Thyroid gland (tissue), 4 donors: ENCODE measurements at places on chromosomes 2 and 18.

- no peak for DNase-seq
These were observed at the start of gene MYO7B for GRCh38 chr2:127535422-127535901. Gene MYO7B, plus strand, starts transcription at chr2:127535683. Its CDS starts 24,040 bp downstream, at chr2:127559723.

DNA sequence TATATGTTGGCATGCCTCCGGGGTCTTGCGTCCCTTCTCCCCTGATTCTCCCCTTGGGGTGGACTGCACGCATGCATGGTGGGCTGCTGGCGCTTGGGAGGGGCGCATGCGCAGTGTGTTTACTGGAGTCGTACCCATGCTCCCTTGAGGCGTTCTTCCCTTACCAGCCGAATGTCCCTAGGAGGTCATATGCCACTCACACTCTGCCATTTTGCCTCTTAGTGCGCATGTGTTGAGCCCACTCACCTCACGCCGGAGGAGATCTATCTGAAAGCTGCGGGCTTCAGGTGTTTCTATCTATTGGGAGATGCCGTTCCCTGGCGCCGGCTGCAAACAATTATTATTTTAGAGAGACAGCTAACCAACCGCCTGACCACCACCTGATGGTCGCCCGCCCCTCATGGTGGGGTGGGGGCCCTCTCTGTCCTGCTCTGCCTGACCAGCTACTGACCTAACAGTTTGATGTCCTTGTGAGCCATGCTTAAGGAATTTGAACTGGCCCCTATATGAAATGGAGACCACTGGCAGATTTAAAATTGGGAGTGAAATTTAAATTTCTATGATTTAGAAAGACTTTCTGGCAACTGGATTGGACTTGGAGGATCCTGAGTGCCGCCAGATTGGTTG lies 179.6 kb downstream of the RNF144A start:
- DNase-seq: peak; percentile 13

DNA sequence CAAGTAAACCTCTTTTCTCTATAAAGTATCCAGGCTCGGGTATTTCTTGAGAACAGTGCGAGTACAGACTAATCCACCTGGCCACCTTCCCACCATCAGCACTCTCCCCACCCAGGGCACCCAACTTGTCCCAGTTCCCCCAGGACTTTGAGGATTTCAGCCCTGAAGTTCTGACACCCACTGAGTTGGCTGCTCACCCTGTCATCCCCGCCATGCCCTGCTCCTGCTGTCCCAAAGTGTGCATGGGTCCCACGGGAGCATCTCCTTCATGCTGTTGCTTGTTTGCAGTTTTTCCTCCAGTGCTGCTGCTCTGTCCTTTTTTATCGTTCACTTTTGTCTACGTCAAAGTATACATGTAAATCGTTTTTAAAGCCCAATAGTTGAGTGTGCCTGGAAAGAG lies 273.9 kb downstream of the PHLPP1 start:
- DNase-seq: no peak

- no peak for DNase-seq
These were observed 3.7 kb upstream of the HTR2B start for GRCh38 chr2:231128541-231128940.

- DNase-seq: no peak
These were observed 9.9 kb downstream of the RETSAT start for GRCh38 chr2:85344356-85344954.

DNA sequence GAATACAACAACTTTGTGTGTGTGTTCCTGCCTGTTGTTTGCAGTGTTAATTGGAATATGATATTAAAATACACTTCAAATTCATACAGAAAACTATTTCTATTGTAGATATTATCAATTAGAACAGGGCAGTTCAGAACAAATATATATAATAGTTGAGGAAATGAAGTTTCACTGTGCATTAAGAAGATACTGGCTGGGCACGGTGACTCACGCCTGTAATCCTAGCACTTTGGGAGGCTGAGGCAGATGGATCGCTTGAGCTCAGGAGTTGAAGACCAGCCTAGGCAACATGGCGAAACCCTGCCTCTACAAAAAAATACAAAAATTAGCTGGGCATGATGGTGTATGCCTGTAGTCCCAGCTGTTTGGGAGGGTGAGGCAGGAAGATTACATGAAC lies 79.3 kb downstream of the ASAP2 start:
- DNase-seq: no peak

GRCh38 chr2:11581797-11582611 lies 48.2 kb downstream of the GREB1 start:
- no peak for DNase-seq

- peak; percentile 17 for DNase-seq
These were observed at the start of gene CBLN2 for GRCh38 chr18:72544092-72544886. Gene CBLN2, minus strand, starts transcription at chr18:72544342. Its CDS starts 2,182 bp downstream, at chr18:72542160.

DNA sequence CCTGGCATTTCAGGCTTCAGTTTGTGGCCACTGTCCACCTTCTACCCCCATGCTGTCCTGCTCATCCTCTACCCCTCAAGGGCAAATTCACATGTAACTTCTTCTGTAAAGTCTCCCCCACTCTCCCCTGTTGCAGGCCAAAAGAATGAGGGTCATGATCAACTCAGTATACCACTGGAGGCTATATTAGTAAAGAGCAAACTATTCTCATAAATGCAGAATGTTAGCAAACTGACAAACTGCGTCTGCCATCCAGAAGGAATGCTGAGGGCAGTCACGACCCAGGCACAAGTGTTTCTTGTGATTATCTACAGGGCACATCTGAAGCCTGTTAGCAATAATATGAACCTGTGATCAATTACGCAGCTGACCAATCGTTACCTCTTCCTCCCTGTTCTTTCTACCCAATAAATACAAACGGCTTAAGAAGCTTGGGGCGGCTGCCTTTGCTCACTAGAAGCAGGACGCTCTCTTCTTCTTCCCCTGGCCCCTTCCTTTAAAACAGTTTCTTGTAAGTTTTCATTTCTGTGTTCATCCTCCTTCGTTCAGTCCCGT lies 58.3 kb downstream of the SEPTIN10 start:
- no peak for DNase-seq

GRCh38 chr18:8943900-8944870 lies 158.3 kb upstream of the NDUFV2 start:
- DNase-seq: no peak

GRCh38 chr2:14628901-14629300 lies 3.6 kb upstream of the LRATD1 start:
- DNase-seq: peak; percentile 35

- DNase-seq: peak; percentile 45
These were observed 20.0 kb upstream of the RESP18 start for GRCh38 chr2:219352448-219353023.

GRCh38 chr2:182917924-182918323 lies 51.5 kb upstream of the FRZB start:
- DNase-seq: no peak

DNA sequence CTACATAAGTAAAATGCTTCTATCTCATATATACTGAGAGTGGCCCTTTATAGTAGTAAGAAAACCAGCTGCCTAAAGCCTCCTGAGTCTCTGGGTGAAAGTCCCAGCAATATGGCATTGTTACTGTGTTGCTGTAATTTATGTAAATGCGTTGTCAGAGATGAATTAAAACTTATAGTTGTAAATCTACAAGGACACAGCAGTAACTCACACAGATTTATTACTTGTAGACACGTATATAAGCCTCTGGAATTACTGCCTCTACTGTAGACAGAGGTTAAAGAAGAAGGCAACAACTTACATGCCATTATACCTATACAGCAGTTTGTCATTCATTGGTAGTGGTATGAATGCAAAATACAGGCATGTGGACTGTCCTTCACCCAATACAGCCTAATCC lies 169.1 kb upstream of the BOD1L2 start:
- no peak for DNase-seq

- DNase-seq: no peak
These were observed 1321.2 kb downstream of the DPP10 start for GRCh38 chr2:115763601-115764000.

DNA sequence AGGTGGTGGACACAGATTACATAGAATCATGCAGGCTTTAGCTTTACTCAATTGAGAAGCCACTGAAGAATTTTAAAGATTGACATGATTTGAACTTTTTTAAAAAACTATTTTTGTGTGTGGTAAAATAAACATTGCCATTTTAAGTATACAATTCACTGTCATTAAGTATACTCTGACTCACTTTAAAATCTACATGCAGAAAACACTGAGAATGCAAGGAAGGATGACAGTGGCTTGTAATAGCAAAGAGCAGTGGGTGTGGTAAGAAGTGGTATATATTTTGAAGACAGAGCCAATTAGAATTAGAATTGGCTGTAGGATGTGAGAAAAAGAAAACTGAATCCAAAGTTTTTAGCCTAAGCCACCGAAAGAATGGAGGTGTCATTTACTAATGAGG lies 14.9 kb downstream of the TRMT61B start:
- DNase-seq: no peak

GRCh38 chr2:38091760-38092159 lies 15.8 kb upstream of the CYP1B1 start:
- DNase-seq: no peak

DNA sequence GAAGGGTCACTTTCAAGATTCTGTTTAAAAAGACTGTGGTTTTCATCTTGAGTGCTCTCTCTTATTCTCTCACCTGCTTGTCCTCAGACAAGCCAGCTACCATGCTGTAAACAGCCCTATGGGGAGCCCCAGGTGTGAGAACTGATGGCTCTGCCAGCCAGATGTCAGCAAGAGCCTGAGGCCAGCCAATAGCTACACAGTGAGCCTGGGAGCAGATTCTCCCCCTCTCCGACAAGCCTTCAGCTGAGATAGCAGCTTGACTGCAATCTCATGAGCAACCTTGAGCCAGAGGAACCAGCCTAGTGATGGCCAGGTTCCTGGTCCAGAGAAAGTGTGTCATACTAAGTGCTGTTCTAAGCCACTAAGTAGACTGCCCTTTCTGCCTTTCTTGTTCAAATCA lies 272.1 kb downstream of the NAPG start:
- no peak for DNase-seq

GRCh38 chr2:241891988-241892298 lies 22.4 kb downstream of the RTP5 start:
- DNase-seq: no peak

- DNase-seq: no peak
These were observed 38.1 kb downstream of the SMARCAL1 start for GRCh38 chr2:216450346-216450745.

DNA sequence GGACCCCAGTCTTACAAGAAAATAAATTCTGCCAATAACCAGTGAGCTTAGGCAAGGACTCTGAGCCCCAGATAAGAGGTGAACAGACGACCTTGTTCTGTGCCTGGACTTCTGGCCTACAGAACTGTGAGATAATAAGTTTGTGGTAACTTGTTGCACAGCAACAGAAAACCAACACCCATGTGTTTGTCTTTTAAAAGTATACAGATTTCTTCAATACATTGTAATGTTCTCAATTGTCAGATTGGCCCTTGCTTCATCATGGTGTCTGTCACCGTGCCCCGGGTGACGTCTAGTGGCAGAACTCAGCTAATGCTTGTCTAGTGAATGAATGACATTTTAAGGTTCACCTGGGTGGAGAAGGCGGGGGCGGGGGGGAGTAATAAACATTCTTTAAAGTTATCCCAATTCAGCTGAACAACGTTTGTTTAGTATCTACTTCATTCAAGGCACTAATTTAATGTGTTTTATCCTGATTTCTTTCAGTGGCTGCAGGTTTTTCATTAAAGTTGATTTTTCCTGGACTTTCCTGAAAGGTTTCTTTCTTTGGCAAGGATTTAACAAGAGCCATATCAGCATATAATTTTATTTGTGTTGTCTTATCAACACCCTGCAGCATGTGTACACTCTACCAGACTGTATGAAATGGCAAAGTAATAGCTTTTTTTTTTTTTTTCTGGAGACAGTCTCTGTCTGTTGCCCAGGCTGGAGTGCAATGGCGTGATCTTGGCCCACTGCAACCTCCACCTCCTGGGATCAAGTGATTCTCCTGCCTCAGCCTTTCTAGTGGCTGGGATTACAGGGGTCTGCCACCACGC lies 123.8 kb upstream of the DLX2 start:
- DNase-seq: no peak

DNA sequence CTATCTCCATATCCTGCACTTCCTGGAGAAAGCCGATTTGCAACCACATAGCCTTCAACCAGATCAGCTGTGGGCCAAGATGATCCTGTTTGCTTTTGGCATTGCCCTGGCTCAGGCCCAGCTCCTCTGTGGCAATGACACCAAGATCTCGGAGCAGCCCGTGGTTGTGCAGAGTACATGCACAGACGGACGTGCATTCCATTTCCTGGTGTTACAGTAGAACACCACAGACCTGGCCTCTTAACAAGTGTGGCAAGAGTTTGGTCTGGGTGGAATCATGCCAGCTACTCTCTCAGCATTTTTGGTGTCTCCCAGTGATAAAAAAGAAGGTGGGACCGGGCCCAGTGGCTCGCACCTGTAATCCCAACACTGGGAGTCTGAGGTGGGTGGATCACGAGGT lies 20.0 kb downstream of the MALT1 start:
- no peak for DNase-seq

DNA sequence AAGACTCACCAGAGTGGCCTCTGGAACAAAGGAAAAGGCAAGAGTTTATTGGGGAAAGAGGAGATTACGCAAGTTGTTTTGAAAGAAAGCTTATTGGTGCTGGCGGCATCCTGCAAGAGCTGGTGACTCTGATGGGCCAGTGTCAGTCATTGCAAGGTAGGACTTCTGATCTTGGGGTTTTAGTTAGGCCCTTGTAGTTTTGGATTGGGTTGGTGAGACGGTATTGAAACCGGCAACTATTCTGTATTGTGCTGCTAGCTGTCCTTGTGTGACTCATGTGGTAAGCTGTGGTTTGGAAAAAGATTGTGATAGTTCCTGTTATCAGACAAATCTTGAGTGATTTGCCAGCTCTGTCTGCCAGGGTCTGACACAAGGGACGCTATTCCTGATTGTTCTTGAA lies 159.1 kb upstream of the PIEZO2 start:
- no peak for DNase-seq

- DNase-seq: no peak
These were observed 28.9 kb downstream of the NCKAP1 start for GRCh38 chr2:183009249-183009899.

DNA sequence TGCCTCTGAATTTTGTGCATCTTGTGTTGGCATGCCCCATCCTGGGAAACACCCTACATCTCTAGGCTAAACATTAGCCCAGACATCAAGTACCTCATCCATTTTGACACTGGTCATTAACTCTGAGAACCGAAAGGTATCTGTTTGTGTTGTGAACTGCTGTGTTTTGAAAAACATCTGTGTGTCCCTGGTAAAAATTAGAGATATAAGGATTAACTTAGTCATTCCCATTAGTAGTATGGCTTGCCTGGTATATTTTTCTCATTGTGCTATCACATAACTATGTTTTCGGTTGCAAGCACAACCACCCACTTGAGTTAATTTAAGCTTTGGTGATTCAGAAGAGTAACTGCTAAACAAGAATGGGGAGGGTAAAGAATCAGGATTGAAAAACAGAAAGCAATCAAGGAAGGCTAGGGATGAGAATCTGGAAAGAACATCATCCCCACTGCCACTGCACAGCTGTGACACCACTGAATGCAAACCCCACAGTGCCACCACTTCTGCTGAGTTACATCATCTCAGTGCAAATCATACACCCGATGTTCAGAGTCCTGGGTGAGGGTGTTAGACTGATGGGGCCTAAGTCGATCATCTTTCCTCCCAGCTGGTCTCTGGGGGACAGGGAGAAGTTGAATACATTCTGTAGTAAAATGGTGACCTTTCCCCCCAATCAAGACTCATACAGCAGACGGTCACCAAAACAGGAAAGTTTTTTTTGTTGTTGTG lies 234.0 kb downstream of the EPHA4 start:
- DNase-seq: no peak
